ENCODE measurements at places on chromosomes 1 and 21.

DNA sequence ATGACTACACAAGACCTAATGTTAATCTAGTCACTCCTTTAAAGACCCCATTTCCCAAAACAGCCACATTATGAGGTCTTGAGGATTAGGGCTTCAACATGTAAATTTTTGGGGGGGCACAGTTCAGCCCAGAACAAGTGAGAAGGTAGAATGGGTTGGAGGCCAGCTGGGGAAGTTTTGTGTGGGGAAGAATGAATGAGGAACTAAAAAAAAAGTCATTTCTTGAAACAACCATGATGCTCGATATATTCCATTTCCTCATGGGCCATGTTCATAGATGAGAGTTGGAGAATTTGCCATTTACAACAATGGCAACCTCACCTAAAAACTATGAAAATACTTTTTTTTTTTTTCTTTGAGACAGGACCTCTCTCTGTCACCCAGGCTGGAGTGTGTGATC, 14.5 kb downstream of the NLRP3 start:
- DNase-seq = no peak

- no peak for DNase-seq
Measured at GRCh38 chr21:37402251-37402867, 35.8 kb downstream of the DYRK1A start.

GRCh38 chr1:11295905-11296304, 22.9 kb downstream of the UBIAD1 start:
- DNase-seq = no peak

GRCh38 chr1:166032572-166033371, 134.0 kb downstream of the FAM78B start:
- peak; percentile 1 for DNase-seq

- DNase-seq = no peak
Measured at GRCh38 chr1:115239426-115239825, 98.6 kb downstream of the NGF start.

GRCh38 chr1:154520333-154520732, 18.1 kb upstream of the SHE start:
- no peak for DNase-seq

DNA sequence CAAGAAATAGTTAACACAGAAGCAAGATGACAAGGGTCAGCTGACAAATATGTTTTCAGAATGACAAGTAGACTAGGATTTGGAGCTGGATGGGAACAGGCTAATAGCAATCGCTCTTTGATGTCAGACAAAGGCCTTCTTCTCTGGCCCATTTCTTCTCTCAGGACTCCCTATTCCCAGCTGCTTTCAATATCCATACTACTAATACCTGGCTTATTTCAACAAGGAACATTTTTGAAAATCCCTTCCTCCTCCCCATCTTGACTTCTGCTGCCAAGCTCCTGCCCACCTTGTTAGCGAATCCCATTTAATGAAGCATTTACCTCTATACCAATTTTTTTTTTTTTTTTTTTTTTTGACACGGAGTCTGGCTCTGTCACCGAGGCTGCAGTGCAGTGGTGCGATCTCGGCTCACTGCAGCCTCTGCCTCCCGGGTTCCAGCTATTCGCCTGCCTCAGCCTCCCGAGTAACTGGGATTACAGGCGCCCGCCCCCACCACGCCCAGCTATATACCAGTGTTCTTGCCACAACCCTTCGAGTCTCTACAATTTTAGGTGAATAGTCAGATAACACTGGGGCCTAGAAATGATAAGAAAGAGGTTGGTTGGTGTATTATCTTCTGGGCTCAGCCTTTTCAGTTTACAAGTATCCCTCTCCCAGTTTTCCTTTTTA, 68.4 kb downstream of the MACF1 start:
- DNase-seq = no peak

DNA sequence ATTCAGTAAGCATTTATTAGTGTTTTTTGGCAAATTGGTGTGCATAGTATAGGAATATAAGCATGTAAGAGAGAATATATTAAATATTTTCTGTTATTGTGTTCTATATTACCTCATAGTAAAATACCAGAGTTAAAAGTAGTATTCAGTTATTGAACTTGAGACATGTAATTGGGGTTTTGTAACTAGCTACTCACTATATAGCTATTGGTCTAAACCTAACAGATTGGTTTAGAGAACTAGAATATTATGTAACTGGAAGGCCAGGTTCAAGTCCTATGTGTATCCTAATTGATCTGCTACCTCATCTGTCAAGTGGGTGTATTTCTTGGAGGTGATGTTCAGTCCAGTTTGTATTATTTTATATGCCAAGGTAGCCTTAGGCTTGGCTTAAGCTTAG, 26.3 kb downstream of the CLIC4 start:
- DNase-seq = no peak

DNA sequence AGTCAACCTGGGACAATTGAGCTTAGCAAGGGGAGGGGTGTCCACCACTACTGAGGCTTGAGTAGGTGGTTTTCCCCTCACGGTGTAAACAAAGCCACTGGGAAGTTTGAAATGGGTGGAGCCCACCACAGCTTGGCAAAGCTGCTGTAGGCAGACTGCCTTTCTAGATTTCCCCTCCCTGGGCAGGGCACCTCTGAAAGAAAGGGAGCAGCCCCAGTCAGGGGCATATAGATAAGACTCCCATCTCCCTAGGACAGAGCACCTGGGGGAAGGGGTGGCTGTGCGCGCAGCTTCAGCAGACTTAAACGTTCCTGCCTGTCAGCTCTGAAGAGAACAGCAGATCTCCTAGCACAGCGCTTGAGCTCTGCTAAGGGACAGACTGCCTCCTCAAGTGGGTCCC, 758.4 kb downstream of the LTN1 start:
- DNase-seq = no peak

DNA sequence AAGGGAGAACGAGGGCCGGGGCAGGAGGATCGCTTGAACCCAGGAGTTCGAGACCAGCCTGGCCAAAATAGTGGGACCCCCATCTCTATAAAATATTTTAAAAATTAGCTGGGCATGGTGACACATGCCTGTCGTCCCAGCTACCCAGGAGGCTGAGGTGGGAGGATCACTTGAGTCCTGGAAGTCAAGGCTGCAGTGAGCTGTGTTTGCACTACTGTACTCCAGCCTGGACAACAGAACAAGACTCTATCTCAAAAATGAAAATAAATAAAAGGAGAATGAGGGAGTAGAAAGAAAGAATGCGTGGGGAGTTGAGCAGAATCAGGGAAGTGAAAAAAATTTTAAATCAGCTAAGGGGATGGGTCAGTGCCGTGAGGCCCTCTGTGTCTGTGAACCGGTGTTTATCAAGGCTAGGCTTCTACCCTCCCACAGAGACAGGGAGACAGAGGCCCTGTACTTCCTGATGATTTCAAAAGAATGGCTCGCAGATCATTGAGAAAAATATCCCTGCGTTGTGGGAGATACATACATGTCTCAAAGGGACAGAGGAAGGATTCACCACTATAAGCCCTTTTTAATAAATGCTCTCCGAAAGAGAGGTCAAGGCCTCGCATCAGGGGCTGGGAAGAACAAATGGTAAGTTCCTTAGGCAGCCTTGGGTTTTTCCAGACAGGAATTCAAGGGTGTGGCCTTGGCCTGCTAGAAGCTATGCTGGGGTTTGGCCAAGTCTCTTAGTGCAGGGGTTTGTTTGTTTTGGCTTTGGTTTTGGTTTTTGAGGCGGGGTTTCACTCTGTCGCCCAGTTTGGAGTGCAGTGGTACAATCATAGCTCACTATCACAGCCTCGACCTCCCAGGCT, 20.7 kb downstream of the IL10RB start:
- peak; percentile 57 for DNase-seq

- DNase-seq = no peak
Measured at GRCh38 chr1:39952359-39953110, 2.4 kb upstream of the MFSD2A start.

DNA sequence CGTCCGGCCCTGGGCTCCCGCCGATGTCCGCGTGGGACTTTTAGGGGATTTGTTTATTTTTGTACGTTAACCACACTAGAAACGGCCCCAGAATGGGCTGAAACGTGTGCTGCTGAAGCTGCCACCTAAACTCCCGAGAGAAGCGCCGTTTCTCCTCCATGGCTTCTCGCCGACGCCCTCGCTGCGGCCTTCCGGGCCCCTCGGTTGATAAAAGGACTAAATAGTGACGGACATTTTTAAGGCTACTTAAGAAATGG, 678 bp upstream of the PTTG1IP start:
- DNase-seq = no peak

DNA sequence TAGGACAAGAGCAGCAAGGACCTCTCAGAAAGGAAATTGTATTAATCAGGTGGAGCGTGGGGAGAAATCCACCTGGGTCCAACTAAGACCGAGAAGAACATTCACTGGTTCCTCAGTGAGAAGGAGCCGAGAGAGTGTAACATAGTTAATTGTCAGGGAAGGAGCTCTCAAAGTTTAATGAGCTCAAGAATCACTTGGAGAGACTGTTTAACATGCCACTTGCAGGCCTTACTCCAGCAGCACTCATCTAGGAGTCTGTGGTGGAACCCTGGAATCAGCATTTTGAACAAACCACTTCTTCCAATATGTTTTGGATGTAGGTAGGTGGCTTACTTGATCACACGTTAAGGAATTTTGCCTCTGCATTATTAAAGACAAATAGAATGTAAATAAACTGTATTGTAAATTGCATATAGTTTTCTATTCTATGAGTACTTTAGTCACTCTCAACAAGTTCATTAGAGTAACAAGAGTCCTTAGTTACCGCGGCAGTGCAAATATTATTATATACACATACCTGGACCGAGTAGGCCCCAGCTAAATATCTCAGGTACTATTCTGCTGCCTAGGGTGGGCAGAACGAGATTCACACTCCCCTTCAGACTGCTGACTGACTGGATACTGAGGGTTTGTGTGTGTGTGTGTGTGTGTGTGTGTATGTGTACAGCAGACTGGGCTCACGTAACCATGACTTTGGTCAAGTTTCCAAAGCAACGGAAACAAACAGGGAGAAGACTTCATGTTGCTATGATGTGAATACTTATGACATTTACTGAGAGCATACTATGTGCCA, 203.2 kb upstream of the USP24 start:
- no peak for DNase-seq

GRCh38 chr1:98045767-98046641, 125.2 kb upstream of the DPYD start:
- DNase-seq = no peak

DNA sequence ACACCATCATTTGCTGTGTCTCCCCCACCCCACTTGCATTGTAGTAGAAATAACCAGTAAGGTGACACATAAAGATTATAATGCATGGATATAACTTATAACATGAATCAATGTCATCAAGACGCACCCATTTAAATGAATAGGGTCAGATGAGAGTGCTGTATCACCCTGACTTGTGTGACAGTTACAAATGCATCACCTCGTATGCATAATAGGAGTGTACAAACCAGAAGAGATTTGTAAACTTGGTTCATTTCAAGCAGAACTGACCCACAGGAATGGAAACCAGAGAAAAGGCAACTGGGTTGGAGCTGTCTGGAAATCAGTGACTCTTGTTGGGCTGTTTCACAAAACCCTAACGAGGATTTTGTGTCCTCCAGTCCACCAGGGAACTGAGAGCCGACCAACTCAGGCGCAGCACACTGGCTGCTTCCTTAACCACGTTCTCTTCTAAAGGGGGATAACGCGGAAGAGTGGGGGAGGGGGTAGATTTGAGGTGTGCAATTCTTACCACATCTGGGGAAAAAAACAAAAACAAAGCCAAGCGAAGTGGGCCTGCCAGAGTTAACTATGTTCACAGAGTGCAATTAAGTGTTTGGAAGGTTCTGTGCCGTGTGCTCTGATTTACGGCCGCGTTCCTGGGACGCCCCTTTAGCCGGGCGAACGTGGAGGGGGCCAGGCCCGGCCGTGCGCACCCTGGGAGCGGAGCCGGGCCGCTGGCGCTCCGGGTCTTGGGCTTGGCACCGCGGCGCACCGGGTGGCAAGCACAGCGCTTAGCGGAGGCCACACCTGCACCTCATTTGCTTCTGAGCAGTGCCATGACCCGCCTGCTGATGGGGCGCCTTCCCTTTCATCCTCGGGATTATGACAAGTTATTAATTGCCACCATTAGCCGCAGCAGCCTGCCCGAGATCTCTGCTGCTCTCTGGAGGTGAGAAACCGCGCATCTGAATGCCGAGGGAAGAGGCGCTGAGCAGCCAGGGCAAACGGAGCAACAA, 248.8 kb upstream of the FOXD3 start:
- no peak for DNase-seq

DNA sequence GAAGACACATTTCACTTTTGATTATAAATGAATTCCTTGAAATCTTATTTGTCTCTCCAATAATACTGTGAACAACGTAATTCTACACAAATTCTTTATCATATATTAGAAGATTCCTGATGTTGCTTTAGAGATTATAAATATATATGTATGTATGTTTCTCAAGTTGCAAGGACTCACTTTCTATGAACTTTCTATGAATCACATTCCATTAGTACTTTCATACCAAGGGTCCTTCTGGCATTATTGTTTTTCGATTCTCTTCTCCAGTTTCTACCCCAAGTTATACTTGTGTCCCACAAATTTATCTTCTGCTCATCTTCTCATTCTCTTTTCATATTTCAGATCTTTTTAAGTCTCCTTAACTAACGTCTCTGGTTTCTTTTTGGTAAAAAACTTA, 55.9 kb downstream of the ZNHIT6 start:
- no peak for DNase-seq

DNA sequence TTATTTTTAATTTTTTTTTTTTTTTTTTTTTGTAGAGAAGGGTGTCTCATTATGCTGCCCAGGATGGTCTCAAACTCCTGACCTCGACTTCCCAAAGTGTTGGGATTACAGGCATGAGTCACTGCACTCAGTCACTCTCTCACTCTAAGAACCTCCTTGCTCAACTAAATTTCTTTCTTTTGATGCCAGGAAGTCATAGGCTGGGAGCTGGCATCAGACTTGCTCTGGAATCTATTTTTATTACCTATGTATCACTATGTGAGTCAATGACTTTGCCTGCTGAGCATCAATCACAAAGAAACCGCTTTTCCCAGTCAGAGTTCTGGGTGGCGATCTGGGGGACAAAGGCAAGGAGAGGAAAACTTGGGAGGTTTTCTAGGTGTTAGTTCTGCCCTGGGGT, 35.5 kb upstream of the PARP1 start:
- DNase-seq = peak; percentile 63

GRCh38 chr1:181356505-181357340, 126.6 kb upstream of the CACNA1E start:
- no peak for DNase-seq

GRCh38 chr1:42940851-42941639, 17.6 kb downstream of the SLC2A1 start:
- peak; percentile 96 for DNase-seq

Data from astrocyte of the cerebellum (primary cell).